ENCODE measurements at places on chromosomes 16 and 17.
A peak's percentile ranks its signal among the peaks of the same experiment; 100 is the strongest.

GRCh38 chr16:49016461-49016860 is 265.2 kb downstream of the CBLN1 start:
- no peak for DNase-seq

DNA sequence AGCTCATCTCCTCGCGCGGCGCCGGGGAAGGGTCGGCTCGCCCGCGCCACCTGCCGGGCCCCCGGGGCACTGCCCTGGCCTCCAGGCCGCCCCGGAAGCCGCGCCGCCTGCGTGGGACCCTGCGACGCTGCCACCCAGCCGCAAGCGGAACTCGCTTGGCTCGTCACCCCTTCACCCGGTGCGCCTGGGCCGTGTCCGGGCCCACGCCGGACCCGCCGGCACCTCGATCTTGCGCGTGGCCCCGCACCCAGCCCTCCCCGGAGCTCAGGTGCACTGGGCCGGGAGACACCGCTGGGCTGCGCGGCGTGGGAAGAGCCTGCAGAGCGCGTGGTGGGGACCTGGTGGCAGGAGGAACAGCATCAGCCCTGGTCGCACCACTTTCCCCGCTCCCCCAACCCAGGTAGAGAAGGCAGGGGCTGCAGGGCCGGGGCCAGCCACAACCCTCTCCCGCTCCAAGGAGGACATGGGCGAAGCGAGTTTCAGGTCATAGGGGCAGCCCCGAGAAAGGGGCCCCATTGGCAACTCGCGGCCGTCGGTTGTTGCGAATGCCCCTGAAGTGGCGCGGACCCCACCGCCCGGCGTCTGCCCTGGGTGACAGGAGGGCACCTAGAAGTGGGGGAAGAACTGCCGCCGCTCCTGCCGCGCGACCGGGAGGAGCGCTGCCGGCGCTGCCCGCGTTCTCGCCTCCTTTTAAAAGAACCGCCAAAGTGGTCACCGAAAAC is 363 bp upstream of the MIF4GD start:
- peak; percentile 95 for DNase-seq

- DNase-seq: no peak
Measured at GRCh38 chr16:72723781-72724180, 324.1 kb downstream of the ZFHX3 start.

DNA sequence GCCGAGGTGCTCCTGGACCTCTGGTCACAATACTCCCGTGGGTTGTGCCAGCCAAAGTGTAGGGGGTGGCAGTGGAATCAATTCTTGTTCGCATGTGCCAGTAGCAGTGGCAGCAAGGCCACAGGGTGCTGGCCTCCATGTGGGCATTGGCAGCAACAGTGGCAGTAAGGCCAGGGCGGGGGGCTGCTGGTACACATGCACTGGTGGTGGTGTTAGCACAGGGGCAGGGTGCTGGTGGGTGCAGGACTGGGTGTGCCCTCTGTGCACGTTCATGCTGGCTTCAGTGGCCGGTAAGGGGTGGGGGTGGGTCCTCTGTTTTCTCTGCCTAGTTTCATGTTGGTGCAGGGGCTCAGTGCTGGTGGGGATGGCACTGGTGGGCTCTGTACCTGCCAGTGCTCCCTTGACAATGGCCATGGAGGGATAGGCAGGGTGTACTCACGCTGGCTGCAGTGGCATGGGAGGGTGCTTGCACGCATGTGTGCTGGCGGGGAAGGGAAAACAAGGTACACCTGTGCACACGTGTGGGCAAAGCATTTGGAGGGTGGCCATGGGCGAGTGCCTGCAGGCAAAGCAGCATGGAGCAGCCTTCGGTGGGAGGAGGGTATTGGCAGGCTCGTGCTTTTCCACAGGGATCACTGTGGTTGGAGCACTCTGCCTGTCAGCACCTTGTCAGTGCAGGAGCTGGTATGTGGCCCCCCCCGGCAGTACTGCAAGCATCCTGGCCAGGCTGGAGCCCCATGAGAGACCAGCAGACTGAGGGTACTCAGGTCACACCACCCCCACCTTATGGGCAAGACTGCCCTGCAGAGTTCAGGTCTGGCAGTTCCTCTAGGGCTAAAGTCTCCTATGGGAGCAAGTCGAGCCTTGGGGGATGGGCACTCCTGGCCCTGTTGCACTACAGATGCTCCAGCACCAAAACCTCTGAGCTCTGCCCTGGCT is 35.8 kb downstream of the NF1 start:
- DNase-seq: no peak

DNA sequence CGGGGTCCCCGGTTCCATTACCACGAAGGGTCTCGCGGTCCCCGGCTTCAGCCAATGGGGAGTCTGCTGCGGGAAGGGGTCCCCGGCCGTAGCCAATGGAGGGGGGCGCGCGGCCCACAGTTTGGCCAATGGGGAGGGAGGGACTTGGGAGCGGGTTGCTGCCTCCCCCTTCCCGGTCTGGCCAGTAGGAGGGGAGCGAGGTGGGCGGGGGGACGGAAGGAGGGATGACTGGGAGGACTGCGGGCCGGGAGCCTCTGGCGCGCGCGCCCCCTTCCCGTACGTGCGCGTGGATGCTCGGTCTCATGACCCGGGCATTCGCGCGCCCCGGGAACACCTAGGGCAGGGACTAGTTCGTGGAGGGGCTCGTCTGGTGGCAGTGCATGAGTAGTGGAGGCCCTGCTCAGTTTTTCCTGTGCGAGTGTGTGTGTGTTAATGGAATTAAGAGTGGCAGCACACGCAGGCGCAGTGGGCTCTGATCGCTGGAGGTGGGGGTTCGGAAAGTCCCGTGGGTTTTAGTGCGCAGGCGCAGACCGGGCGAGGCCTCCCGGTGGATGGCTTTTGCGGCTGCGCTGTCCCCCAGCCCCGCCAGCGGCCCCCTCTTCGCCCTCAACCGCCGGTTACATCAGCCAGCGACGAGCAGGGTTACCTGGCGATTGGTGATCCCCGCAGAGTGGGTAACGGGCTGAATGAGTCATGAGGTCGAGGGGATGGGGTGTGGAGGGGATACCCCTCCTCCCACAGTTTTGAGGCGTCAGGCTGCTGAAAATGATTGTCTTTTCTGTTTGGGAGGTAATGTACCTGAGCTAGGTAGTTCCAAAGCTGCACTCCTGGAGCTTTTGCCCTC is 1.3 kb downstream of the ATXN2L start:
- DNase-seq: peak; percentile 94

- no peak for DNase-seq
Measured at GRCh38 chr17:57651996-57652395, 93.1 kb downstream of the CCDC182 start.

DNA sequence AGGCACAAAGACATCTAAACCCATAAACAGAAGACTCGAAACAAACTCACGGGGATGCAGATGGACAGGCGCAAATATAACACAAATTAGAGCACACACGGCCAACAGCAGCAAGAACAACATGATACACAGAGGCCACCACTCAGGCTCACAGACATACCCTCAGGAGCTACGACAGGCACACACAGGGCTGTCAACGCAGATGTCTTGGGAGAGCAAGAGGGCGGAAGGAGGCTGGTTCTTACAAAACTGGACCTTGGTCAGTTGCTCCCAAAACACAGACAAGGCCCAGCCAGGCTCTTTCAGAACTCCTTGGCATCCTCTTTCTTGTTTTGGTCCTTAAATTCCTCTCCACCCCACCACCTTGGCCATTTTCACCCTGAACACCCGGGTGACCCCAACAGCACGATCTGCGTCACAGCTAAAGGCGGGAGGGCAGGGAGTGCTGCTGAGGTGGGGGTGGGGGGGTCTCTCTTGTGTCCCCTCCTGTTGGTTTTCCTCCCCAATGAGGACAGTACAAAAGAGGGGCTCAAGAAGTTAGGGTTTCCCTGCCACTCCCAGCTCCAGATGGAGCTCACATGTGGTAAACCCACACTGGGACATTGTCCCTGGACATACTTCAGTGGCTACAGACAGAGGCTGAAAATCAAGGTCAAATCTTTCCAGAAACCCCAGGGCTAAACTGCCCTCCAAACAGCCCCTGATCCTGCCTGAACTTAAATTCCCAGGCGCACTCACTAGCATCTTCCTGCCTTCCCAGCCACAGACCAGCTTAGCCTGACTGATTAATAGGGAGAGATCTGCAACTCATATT is 221.3 kb downstream of the C16orf78 start:
- DNase-seq: peak; percentile 4

DNA sequence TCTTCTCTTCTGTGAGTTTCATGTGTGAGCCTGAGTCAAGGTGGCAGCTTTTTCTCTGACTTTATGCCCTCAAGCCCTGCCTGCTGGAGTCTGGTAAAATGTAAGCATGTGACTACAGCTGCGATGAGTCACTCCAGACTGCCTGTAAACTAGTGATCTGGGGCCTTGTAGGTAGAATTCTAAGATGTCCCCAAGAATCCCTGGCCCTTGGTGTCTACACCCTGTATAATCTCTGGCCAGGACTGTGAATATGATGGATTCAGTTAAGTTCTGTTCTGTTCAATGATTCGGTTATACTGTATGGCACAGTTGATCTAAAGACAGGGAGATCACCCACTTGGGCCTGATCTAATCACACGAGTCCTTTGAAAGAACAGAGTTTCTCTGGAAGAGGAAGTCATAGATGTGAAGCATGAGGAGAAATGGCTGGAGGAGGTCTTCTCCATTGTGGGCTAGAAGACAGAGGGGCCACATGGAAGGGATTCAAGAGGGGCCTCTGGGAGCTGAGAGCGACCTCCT is 29.8 kb downstream of the PRSS54 start:
- no peak for DNase-seq

- DNase-seq: no peak
Measured at GRCh38 chr16:70481929-70482536, 27.6 kb downstream of the FCSK start.

GRCh38 chr16:6143020-6143419 is 1045.4 kb upstream of the EEF2KMT start:
- no peak for DNase-seq

DNA sequence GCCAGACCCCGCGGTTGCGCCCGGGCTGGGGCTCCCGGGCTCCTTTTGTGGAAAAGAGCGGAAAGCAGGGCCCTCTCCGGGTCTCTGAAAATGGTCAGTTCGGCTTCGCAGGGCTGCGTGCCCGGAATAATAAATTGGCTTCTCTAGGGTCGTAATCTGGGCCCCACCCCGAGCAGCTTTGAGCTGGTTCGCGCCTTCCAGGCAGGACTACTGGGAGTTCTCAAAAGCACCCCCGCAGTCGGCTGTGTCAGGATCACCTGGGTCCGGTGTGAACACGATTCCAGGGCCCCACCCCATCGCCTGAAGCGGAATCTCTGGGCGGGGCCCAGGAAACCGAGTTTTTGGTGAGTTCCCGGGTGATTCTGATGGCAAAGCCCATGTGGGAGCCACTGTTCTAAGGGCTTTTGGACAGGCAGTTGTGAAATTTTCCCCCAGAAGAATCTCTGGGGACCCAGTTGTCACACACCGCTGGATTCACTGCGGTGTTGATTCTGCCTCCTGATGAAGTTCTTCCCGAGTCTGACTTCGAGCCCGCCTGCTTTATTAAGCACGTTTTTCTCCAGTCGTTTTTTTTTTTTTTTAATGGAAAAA is 77.0 kb downstream of the MRC2 start:
- no peak for DNase-seq

DNA sequence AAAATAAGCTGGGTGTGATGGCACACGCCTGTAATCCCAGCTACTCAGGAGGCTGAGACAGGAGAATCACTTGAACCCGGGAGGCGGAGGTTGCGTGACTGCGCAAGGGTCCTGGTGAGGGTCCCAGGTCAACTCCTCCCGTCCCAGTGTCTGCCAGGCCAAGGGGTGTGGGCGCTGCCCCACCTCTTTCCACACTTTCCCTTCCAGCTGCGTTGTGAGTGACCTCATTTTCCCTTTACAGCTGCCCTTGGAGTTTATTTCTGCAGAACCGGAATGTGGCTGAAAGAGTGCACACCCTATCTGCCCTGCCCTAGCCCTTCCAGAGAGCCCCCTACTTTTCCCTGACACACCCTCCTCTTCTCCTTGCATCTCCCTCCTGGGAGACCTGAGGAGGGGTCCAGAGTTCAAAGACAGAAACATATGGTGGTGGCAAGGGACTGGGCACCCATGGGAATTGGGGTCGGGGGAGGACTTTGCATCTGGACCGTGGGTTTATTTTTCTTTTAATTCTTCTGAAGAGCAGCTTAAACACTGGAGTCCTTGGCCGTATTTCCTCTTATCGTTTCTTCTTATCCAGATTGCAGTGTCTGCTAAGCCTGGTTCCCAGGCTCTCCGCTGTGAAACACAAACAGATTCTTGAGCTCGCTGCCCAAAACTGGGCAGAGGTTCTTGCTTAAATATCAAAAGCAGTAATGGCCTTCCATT is 20.9 kb downstream of the MRC2 start:
- no peak for DNase-seq

DNA sequence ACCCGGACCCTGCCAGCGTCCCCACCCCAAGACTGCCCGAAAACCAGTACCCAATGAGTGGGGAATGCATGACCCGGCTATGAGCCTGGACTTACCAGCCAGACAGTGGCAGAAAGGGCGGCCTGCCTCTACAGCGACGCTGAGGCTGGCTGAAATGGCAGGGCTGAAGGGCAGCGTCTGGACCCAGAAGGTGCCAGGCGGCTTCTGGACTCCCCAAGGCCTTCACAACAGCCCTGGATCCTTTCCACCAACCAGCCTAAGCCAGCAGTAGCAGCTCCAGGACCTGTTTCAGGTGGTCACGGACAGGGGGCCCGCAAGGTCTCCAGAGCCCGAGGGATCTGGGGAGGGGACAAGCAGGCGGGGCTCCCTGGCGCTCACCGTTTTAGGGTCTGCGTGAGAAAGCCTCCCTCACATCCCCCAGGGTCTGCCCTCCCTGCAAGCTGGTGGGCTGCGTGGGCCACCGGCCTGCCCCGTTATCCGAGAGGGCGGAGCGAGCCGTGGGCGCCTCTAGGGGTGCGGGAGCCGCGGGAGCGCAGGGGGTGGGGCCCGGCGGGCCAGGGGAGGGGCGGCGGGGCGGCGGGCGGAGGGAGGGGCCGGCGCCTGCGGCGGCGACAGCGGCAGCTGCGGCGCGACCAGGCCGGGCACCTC is at the start of gene RIPOR1:
Gene RIPOR1 (plus strand): TSS at position 608 of the 648 bp plus-strand sequence. CDS start 9,618 bp downstream, outside the sequence.
- no peak for DNase-seq

GRCh38 chr16:51184702-51185433 is 33.8 kb upstream of the SALL1 start:
- DNase-seq: no peak

DNA sequence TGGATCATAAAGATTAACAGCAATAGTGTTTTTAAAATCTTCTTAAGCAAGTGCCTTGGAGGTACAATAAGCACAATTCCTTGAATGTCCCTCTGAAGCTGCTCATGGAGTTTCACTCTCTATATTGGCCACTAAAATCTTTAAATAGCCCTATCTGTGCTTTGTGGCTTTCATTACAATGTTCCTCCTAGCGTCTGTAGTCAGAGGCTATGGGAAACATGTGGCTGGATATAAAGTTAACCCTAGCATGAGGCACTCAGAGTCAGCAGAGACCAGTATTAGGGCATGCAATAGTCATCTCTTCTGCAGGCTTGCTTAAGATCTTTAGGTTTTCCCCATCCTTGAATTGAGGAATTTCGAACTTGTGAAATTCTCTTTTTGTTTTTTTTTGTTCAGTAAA is 668.2 kb downstream of the CDH11 start:
- DNase-seq: no peak

- no peak for DNase-seq
Measured at GRCh38 chr16:28497861-28498599, 3.6 kb downstream of the APOBR start.
